IMR-90 (cell line): ENCODE measurements at places on chromosomes 5 and 9. TPM values are rescaled to one million over a fixed set of nuclear protein-coding genes. Genes with fewer than 3 reads are reported as not detected.

The ZNF474 gene
- 0.54 and 0.56 TPM in 2 replicates for total RNA-seq

The LRRC19 gene
- not detected in 2 replicates for total RNA-seq

The FOXD4 gene
- 0.18 TPM in 1 of 2 replicates, not detected in the other for total RNA-seq

The CATSPER3 gene
- under 0.01 TPM in 1 of 2 replicates, not detected in the other for total RNA-seq

The SLC6A3 gene
- total RNA-seq, result not detected in 2 replicates

The GDA gene
- total RNA-seq, result not detected in 2 replicates

The SLC36A1 gene
- total RNA-seq, result 5.3 and 5.7 TPM in 2 replicates

The RNF180 gene
- 0.36 and 0.56 TPM in 2 replicates for total RNA-seq

The LAMC3 gene
- total RNA-seq, result under 0.01 TPM in 1 of 2 replicates, not detected in the other

The CCDC171 gene
- 2.2 and 2.5 TPM in 2 replicates for total RNA-seq

The DPYSL3 gene
- total RNA-seq, result 46.1 and 50.2 TPM in 2 replicates

The MATR3 gene
- total RNA-seq, result 207 and 367 TPM in 2 replicates

The SHB gene
- total RNA-seq, result 6.1 and 7.8 TPM in 2 replicates

The FOXD4L4 gene
- total RNA-seq, result under 0.01 TPM in 1 of 2 replicates, not detected in the other
